ENCODE measurements at places on chromosomes 1 and 21.

GRCh38 chr1:224057461-224058199, 56.3 kb upstream of the FBXO28 start:
- no peak for DNase-seq

- no peak for DNase-seq
Observed at GRCh38 chr1:246638941-246639655, 72.8 kb downstream of the CNST start.

GRCh38 chr1:237287876-237288521, 246.0 kb downstream of the RYR2 start:
- DNase-seq = no peak

DNA sequence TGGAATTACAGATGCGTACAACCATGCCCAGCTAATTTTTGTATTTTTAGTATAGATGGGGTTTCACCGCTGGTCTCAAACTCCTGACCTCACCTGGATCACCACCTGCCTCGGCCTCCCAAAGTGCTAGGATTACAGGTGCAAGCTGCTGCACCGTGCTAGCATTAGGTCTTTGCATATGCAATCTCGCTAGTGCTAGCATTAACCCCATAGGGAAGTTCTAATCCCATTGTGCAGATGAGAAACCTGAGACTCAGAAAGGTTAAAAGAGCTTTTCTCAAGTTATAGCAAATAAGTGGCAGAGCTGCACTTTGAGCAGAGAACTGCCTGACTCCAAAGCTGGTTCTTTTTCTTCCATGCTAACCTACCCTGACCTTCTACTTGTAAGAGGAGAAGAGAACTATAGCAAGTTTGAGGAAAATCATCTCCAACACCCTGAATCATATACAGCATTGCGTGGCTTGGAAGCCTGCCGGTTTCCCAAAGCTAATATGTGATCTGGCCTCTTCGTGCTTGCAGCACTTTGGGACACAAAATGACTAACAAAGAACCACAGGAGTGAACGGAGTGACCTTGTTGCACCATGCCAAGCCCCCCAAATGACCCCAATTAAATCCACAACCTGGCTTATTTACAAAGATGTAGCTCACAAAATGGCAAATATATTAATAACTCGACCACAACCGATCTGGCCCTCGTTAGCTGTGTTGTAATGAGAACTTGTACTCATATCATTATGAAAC, 185.1 kb downstream of the TM2D1 start:
- DNase-seq = no peak

DNA sequence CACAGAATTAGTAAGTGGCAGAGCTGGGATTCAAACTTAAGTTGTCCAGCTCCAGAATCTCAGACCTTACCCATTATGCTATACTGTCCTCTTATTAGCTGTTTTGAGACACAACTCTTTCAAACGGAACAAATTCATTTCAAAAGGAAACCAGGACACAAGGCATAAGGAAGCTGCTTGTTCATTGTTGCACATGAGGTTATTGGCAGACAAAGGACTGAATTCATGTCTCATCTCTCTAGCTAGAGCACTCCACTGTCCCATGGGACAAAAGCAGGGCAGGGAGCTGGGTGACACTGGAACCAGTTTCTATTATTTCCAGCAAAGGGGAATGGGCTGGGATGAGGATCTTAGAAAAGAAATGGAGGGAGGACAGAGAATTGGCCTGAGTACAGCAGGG, 26.4 kb downstream of the CHI3L2 start:
- DNase-seq = no peak

DNA sequence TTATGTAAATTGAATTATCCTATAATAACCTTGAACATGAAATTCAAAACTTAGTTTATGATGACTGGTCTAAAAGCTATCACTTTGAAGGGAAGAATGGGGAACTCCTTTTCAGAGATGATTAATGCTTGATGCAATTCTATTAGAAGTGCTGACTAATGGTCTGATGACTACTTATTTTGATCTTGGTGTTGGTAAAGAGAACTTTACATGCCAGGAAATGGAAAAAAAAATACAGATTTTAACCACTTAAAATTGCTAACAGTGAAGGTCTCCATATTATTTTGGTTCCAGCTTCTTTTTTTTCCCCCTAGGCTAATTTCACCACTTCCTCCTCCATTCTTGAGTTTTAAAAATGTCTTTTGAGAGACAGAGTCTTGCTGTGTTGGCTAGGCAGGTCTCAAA, 22.9 kb downstream of the S1PR1 start:
- no peak for DNase-seq

DNA sequence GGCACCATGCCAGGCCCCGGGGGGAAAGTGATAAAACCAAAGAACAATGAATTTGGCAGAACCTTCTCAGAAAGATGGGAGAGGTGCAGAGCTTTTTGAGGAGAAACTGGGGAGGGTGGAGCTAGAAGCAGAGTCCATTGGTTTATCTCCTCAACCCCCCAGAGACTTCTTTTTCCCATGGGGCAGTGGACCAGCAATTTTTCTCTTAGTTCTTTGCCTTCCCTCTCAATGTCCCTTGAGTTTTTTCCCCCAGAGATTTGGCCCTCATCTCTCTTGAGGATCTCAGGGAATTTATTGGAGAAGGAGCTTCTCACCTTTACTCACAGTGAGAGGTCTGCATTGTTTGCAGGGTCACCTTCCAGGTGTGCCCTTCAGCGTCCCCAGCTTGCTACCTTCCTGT, 5.3 kb upstream of the ARHGEF11 start:
- DNase-seq = no peak

GRCh38 chr21:45135122-45135521, 60.7 kb downstream of the ADARB1 start:
- no peak for DNase-seq

- no peak for DNase-seq
Observed at GRCh38 chr21:45994759-45995685, 13.5 kb downstream of the COL6A1 start.

DNA sequence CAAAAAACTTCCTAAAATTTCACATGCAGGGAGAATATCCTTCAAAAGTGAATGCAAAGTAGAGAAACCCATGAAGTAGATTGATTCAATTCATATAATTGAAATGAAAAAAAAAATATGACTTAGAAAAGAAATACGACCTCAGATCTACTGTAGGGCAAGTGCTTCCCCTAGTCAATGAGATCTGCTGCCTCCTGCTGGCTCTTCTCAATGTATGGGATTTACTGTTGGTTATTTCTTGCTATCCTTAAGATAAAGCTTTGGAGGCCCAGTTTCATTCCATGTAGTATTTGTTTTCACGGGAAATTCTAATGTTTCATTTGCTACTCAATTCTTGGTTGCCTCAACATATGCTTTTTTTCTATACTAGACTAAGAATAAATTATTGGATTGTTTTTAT, 46.2 kb downstream of the ZNF648 start:
- no peak for DNase-seq

DNA sequence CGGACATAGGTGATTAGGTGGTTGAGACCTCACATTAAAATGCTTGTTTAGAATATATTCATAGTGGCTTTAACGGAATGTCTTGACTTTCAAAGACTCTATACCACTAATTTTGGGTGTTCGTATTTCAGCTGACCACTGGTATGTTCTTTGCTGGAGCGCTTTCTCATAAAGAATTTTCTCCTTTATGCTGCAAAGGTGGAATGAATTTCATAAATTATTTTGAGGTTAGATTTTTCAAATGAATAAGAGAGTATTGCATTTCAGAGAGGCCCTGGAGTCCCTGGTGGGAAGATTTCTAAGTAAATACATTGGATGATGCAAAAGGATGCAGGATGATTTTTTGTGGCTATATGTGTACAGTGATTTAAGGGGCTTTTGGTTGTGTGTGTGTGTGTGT, 55.8 kb downstream of the HUNK start:
- no peak for DNase-seq

- DNase-seq = no peak
Observed at GRCh38 chr1:45337630-45338325, 2.2 kb upstream of the TOE1 start.

DNA sequence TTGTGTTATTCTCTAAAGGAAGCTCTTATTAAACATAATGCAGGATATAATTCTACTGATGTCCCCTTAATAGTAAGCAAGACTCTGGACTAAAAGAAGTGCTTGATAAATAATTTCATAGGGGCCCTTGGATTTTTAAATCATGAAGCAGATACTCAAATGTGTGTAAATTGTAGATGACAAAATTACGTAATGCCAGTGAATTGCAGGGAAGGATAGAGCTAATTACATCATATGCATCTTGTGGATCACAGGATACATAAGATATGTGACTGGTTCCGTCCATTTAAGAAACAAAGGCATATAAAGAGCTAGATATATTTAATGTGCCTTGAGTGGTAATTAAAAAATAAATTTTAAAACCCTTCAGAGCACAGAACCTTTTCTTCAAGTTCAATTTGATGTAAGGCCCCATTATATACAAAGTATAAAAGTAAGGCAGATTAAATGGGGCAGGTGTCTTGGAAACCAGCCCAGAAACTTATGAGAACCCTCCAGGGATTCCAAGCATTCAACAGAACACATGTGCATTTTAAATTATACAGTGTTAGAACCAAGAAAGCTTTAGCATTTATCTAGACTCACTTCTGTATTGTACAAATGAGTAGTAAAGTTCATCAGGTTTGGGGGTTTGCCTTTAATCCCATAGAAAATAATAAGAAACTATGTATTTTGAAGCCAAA, 190.4 kb downstream of the NCAM2 start:
- DNase-seq = no peak

- no peak for DNase-seq
Observed at GRCh38 chr1:186142159-186142558, 232.9 kb downstream of the TPR start.
